ENCODE measurements at places on chromosomes 3 and 15.
A peak's percentile ranks its signal among the peaks of the same experiment; 100 is the strongest.

GRCh38 chr3:111070772-111071256, 802 bp upstream of the NECTIN3 start:
- DNase-seq = no peak

DNA sequence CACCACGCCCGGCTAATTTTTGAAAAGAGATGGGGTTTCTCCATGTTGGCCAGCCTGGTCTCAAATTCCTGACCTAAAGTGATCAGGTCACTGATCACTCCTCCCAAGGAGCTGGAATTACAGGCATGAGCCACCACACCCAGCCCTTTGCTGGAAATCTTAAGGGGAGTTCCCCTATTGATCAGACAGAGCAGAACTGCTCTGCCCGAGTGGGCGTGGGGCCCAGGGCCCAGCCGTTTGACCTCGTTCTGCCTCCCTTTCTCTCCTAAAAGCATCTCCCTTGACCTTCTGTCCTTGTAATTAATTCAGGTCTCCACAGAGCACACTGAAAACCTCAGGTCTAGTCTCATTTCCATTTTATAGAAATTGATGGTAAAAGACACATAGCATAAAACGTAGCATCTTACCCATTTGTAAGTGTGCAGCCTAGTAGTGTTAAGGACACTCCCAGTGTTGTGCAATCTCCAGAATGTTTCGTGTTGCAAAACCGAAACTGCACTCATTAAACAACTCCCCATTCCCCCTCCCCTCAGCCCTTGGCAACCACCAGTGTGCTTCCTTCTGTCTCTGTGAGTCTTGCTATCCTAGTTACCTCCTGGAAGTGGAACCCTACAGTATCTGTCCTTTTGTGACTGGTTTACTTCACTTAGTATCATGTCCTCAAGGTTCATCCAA, 89.3 kb downstream of the SLCO3A1 start:
- no peak for DNase-seq

DNA sequence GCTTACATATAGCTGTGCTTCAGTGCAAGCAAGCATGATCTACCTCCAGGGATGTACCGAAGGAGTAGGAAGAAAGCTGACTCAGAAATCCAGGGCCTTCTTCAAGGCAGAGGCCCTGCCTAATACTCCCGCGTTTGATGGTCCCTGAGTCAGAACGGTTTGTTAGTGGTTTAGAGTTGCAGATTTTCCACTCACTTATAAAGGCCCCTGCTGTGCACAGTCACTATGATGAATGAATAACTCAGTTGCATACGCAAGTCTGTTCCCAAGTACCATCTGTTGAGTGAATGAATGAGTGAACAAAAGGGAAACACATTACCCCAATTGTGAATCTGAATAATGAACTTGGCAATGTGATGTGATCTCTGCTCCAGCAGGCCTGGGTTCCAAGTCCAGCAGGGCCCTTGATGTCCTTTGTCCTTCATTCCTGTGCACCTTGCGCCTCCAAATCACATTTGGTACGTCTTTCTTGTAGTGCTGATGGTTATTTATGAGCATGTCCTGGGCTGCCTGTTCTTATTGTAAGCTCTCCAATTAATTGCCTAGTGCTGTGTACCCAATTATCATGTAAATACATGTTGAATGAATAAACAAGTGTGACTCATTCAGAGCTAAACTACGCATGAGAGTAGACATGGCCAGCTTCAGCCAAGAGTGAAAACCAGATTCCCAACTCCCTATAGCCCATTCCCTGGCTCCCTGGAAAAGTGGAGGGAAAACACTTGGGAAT, 85.3 kb upstream of the LIMD1 start:
- no peak for DNase-seq

DNA sequence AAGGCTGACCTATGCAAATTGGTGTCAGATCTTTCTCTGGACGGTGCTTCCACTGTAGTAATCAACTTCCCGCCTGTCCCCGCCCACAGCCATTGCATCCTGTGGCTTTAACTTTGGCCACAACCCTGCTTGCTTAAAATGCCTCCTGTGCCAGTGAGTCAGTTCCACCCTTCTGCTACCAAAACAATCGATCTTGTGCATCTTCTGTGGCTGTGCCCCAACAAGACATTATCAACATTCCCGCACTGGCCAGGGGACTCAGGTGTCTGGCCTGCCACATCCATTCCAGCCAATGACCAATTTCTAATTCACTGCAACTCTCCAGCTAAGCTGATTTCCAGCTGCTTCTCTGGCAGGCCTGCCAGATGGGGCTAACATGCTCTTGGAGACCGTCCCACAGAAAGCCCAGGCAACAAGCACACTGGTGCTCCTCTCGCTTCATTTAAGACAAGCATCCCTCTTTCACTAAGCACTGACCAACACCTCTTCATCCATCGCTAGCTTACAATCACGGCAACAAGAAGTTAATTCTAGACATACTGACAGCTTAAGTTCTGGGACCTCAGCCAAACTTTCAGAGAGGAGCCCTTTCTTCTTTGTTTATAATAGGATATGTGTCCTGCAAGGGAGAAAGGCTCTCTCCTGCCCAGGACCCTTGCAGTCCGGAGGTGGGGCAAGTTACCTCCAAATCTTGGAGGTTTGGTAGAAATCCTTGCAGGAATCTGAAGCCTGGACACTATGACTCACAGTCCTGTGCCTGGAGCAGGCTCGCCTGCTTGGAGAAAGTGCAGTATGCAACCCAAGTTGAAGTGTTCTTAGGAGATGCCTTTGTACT, 6.7 kb downstream of the CA12 start:
- DNase-seq = no peak

GRCh38 chr3:62109534-62109933, 263.8 kb downstream of the FEZF2 start:
- no peak for DNase-seq

- no peak for DNase-seq
Observed at GRCh38 chr3:80052271-80052670, 284.5 kb upstream of the ROBO1 start.

- DNase-seq = peak; percentile 47
Observed at GRCh38 chr3:195106418-195106906, 164.5 kb downstream of the XXYLT1 start.

GRCh38 chr3:99549220-99549619, 89.2 kb upstream of the COL8A1 start:
- DNase-seq = no peak

GRCh38 chr15:56339594-56339993, 25.6 kb upstream of the TEX9 start:
- DNase-seq = no peak

GRCh38 chr3:9279966-9280365, 30.5 kb upstream of the SRGAP3 start:
- no peak for DNase-seq

GRCh38 chr3:40605960-40606359, 81.2 kb downstream of the ZNF621 start:
- DNase-seq = no peak

DNA sequence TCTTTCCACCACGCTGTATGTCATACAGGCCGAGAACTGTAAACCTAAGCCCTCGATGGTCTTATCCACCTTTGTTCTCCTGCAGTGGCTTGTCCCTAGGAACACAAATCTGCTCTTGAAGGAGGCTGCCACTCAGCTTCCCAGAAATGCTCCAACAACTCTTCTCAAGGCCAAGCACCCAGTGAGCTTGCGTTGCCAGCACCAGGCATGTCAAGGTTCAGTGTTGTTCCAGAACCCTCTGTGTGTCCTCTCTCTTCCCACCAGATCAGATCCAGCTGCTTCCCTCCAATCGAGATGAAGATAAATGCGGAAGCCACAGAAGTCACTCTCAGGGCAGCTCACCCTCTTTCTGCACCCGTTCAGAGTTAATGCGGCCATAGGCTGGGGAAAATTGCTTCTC, 11.3 kb upstream of the MYZAP start:
- no peak for DNase-seq

- DNase-seq = no peak
Observed at GRCh38 chr3:150755902-150756301, 7.1 kb downstream of the SIAH2 start.

DNA sequence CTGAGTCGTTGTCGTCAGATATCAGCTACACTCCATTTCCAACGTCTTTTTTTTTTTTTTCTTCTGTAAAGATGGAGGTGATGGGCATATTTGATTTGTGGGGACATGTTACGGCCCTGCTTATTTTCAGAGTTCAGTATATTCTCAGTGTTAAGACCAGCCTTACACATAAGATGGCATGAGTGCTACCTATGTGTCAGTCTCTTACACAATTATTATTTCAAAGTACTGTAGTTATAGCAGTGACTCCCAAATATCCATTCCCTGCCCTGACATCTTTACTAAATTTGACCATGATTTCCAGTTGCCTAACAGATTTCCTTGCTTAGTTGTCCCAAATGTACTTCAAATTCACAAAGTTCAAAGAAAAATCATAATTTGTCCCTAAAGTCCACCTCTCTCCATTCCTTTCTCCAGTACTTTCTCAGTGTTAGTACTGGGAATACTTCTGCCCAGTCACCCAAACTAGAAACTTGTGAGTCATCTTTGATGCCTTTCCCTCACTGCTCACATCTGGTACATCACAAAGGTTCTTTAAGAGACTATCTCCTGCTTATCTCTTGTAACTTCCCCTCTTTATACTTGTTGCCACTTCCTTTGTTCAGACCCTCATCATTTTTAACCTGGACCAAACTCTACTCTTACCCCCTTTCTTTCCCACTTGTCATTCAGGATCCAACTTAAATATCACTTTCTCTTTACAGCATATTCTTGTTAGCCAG, 67.0 kb downstream of the ZNF609 start:
- DNase-seq = no peak

DNA sequence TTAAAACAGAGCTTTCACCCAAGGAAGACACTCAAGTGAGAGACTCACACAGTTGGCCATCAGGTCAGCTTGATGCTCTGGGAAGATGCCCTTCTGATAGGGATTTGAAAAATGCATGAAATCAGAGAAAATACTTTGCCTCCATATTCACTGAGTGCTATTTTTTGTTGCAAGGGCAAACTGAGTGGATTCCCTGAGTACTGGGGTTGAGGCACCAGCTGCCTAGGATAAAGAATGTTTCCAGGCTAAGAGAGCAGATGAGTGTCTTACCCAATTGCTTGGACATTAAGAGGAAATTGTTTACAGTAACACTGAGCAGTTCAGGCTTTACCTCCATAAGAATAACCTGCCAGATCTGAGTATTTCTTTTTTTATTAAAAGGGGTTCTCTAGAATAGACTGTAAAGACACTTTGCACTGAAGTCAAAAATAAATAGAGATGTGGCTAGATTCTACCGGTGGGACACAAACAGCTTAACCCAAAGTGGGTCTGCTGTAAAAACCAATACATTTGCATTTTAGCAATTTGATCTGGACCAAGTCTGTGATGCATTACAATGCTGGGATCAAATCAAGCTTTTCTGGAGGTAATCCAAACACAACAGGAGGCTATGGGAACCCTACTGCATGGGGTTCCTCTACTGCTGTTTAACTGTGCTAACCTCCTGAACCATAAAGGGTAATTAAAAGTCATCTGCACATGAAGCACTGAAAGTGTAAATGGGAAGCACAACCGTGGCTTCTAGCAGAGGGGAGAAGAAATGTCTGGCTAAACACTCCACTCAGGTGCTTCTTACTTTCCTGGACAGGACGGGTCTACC, 238.8 kb upstream of the WNT5A start:
- no peak for DNase-seq

GRCh38 chr15:72021604-72022003, 96.3 kb downstream of the MYO9A start:
- DNase-seq = no peak

DNA sequence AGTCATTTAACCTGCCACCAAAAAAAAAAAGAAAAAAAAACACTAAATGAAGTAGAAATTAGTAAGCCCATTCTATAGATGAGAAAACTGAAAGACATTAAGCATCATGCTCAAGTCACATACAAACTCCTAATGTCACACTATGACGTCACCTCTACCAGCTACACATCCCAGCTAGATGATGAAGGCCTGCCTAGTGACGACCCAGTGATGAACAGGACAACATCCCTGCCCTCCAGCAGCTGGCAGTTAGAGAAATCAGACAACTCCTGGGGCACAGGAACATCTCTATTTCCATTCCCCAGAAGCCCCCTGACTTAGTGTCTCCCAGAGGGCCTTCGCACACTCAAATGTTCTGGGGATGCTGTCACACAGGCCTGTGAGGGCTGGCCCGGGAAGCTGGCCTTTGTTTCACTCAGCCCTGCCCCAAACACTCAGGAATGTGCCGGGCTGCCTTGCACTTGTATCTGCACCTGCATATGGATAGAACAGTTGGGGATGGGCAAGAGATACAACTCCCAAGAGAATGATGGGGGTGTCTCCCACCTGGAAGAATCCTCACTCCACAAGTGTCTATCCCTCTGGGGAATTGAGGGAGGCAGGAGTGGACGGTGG, 7.0 kb upstream of the HAPLN3 start:
- DNase-seq = no peak

GRCh38 chr3:142608631-142609030, 12.4 kb downstream of the PLS1 start:
- DNase-seq = no peak

- DNase-seq = no peak
Observed at GRCh38 chr3:105885256-105885655, 16.4 kb upstream of the CBLB start.

- no peak for DNase-seq
Observed at GRCh38 chr15:39511916-39512260, 69.0 kb upstream of the THBS1 start.

- no peak for DNase-seq
Observed at GRCh38 chr3:118011910-118012309, 1022.7 kb downstream of the IGSF11 start.

- DNase-seq = no peak
Observed at GRCh38 chr15:49987198-49987785, 131.7 kb downstream of the ATP8B4 start.

- DNase-seq = no peak
Observed at GRCh38 chr15:86082619-86083380, 3.1 kb downstream of the AGBL1 start.

- no peak for DNase-seq
Observed at GRCh38 chr3:177917234-177917861, 618.9 kb upstream of the KCNMB2 start.

- DNase-seq = no peak
Observed at GRCh38 chr3:15800327-15800726, 2.5 kb upstream of the ANKRD28 start.

DNA sequence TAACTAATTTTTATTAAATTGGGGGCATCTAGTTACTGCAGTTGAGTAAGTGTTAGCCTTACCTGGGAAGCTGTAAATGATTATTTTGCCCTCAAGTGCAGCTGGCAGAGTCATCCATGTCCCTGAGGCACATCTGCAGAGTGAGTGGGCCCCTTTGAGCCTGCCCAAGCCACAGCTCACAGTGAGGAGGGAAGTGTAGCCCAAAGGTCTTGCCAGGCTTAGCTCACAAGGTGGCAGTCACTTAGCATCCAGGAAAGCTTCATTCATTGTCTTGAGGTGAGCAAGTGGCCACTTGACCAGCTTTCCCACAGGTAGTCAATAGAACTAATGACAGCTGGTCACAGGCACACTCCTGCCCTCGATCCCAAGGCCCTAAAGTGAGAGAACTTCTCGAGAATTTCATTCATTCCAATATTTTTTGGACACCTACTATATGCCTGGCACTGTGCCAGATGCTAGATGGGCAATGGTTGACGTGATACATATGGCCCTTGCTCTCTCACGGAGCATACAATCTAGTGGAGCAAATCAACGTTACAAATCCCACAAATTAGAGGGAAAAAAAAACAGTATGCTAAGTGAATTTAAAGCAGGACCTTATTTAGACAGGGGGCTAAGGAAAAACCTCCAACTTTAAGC, 163.3 kb upstream of the IL12A start:
- DNase-seq = no peak

- no peak for DNase-seq
Observed at GRCh38 chr15:79433276-79433990, 1.3 kb downstream of the MINAR1 start.

Data from stimulated activated CD8-positive, alpha-beta memory T cell treated with anti-CD3 and anti-CD28 coated beads, Interleukin-4, amount 100 ng/mL, for 1 hour (primary cell).